T-helper 17 cell (primary cell): ENCODE measurements at places on chromosomes 1 and 21.

DNA sequence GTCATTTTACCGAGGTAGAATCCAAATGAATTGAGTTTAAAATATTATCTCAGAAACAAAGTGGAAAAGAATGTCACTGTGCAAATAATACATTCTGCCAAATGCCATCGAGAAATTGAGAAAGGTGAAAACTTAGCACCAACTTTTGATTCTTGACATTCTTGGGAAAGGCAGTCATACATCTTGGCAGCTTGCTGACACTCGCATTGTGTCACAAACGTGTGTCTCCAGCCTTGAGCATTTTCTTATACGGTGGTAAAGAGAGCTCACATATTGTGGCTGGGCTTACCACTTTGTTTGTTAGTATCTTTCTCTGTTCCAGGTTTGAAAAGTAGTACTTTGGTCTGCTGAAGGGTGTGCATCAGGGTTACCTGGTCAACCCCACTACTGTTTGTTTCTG is 1456.1 kb downstream of the BRINP3 start:
- DNase-seq: no peak

DNA sequence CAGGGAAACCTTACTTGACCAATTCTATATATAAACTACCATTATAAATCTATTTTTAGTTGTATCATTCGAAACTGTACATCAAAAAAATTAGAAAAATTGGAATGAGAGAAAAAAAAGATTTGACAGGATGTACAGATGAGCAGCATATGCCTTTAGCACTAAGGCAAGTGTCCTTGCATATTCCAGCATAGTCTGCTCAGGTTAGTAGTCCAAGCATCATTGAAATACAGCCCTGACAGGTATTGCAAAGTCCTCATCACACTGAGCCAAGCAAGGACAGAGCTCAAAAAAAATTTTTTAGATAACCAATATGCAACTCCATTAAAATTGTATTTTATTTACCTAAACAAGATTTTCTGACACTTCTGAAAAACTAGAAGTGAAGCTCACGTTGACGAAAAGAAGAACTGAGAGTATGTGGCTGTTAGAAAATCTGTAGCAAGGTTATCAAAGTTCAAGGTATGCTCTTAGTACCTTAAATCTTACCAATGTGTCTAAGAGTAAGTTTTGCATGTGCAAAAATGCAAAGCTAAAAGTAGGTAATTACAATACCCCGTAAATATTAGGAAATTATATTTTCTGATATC is 465.6 kb upstream of the ADGRL4 start:
- DNase-seq: no peak

DNA sequence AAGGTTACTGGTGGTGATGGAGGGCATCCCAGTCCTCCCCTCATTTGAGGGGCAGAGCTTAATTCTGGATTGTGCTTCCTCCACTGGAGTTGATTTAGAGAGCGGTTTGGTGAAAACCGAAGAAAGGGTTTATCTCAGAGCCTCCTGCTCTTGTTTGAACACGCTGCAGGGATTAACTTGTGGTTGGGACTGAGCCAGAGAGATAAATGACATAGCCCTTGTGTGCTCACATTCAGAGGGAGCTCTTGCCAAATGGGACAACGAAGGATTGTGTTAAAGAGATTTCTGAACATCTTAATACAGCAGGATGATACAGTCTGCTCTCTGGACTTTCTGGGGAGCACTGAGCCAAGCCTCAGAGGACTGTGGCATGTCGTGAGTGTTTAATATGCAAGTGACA is 308.2 kb downstream of the DISC1 start:
- no peak for DNase-seq

DNA sequence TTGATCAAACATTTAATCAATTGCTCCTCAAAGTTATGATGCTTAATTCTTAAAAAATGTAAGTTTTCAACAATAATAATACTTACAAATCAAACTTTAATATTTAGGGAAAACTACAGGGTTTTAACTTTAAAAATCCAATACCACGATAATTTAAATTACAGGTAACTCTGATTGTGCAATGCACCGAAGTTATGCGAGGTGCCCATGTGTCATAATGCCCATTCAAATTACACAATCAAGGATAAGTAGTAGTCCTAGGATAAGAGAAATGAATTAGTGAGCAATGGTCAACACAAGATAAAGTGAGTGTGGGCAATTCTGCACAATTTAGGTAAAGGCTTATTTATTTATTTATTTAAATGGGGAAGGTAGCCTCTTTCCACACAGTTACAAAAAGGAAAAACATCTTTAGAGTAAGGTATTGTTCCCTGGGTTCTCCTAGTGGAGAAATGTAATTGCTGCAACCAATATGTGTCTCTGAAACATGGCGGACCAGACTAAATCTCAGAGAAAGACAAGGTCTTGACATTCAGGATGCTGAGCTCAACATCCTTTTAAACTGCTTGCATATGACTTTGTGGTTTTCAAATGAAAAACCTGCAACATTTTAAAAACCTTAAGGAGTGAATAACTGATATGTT is 164.2 kb downstream of the TTLL7 start:
- no peak for DNase-seq

DNA sequence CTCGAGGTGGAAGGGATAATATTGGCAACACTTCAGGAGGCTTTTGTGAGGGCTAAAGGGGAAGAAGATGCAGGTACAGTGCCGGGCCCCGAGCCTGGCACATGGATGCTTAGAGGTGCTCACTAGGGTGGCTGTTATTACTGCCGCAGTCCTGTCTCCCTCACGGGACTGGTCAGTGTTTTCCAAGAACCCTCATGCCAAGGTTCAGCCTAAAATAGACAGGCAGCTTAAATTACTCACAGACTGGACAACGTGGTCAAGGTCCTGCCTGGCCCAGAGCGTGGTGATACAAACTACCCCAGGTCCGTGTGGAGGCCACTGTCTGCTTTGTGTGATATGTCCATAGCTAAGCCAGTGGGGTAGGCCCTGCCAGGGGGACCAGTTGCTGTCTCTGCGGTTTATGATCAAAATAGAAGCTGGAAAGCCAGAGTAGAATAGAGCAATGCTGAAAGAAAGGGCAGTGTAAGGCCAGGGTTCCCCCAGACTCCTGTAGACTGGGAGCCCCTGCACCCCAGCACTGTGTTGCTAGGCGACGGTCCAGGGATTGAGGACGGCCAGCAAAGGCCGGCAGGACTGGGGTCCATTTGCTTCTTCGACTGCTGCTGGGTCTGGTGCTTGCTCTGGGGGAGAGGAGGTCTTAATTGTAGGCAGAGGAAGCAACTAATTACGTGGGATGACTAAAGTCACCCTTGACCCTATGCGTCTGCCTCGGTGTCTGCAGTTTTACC is 36.1 kb downstream of the ELAPOR1 start:
- no peak for DNase-seq
